PC-9 (cell line): ENCODE measurements at places on chromosomes 6 and 20. TPM values are rescaled to one million over a fixed set of nuclear protein-coding genes. Genes with fewer than 3 reads are reported as not detected.
A peak's percentile ranks its signal among the peaks of the same experiment; 100 is the strongest.

Gene C20orf204
- 3.8 and 6.4 TPM in 2 replicates for total RNA-seq

DNA sequence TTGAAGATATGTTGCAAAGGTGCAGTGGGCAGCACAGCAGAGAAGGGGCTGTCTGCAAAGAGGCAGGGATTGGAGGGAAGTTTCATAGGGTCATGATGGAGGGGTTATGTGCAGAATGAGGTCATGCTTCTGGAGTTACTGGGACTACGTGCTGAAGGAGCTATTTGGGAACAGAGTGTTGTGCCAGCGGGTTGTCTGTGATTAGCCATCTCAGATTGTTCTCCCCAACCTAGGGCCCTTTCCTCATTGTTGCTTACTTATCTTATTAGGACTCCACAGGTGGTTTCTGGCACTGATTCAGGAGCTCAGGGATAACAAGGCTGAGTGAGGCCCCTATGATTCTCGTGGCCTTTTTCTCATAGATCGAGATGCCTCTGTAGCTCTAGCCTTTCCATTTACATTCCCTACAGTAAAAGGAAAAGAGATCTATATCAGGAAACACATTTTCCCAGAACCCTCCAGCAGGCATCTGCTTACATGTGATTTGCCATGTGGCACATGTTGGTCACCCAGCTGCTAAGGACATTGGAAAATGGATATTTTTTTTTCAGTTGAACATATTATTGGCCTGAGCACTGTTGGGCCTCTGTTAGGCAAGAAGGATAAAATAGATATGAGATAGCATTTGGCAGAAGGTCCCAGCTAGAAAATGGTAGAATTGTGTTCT, 429.6 kb upstream of the PLCB4 start:
- DNase-seq: no peak
- H3K4me3 ChIP-seq: no peak overlapping the region
- H3K4me1 ChIP-seq: no peaks in the 10 kb centered on the region
- no peaks in the 10 kb centered on the region for H3K27me3 ChIP-seq
- H3K27ac ChIP-seq: no peak overlapping the region

GRCh38 chr6:27178860-27179259, 68.6 kb upstream of the PRSS16 start:
- no peak for DNase-seq
- peak overlapping the region; percentile 67; the same call in 1 of the 2 replicates for H3K27ac ChIP-seq
- peak overlapping the region; percentile 97 for H3K4me3 ChIP-seq
- no peaks in the 10 kb centered on the region; the same call in 1 of the 2 replicates for H3K4me1 ChIP-seq
- no peaks in the 10 kb centered on the region for H3K36me3 ChIP-seq

GRCh38 chr20:45450097-45450818, 19.3 kb upstream of the WFDC2 start:
- no peak overlapping the region for H3K27ac ChIP-seq
- H3K4me1 ChIP-seq: peaks cover 11% of the 10 kb centered on the region
- H3K4me3 ChIP-seq: no peak overlapping the region
- DNase-seq: no peak
- no peaks in the 10 kb centered on the region for H3K36me3 ChIP-seq

- no peak overlapping the region for H3K27ac ChIP-seq
- no peaks in the 10 kb centered on the region for H3K4me1 ChIP-seq
- no peaks in the 10 kb centered on the region for H3K36me3 ChIP-seq
- H3K27me3 ChIP-seq: no peaks in the 10 kb centered on the region
- DNase-seq: no peak
- H3K4me3 ChIP-seq: no peak overlapping the region
Measured at GRCh38 chr6:4817551-4817950, 41.3 kb downstream of the CDYL start.

DNA sequence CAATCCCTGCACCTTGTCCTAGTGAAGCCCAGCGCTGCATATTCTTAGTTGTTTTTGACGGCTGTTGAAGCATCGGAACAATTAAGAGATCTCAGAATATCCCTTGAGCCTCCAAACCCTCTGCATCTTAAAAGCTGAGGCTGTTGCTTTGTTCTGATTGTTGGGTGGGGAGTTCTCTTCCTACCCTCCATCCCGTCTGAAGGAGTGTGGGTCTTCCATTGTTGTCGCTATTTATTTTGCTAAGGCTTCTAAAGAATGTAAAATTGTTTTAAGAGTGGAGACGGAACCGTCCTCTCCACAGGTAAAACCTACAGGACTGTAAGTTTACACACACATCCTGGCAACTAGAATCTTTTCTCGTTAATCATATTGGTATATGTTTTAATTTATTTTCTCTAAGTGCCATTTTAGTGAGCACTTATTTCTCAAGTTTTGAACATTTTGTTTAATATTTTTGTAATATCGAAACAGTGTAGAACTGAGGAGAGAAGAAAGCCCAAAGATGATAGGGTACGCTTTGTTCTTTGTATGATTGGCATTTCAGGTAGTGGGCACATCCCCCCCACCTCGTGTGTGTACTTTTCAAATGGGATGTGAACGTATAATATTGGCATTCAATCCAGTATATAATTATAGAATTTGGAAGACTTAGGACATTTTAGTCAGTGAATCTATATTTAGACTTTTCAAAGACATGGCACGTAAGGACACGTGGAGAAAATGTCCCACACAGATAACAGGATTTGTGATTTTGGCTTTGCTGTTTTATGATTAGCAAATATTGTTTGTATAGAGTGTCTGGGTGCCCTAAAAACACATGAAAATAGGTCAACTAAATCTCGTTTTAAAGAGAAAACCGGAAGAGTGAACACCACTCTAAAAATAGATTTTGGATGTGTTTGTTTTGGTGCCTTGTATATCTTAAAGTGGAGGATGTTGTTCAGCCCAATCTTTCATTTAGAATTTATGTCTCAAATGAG, 1.3 kb downstream of the RNF146 start:
- no peak for DNase-seq
- H3K4me3 ChIP-seq: peak overlapping the region; percentile 65
- H3K36me3 ChIP-seq: peaks cover 12% of the 10 kb centered on the region
- peaks cover 30% of the 10 kb centered on the region for H3K4me1 ChIP-seq
- peak overlapping the region; percentile 85 for H3K27ac ChIP-seq
- no peaks in the 10 kb centered on the region for H3K27me3 ChIP-seq

GRCh38 chr20:49543858-49544437, 24.0 kb downstream of the PTGIS start:
- H3K27ac ChIP-seq: peak overlapping the region; percentile 41; the same call in 1 of the 2 replicates
- no peaks in the 10 kb centered on the region for H3K27me3 ChIP-seq
- H3K36me3 ChIP-seq: peaks cover 9% of the 10 kb centered on the region; the same call in 1 of the 2 replicates
- no peak overlapping the region for H3K4me3 ChIP-seq
- no peak for DNase-seq
- peaks cover 23% of the 10 kb centered on the region for H3K4me1 ChIP-seq
